Body of pancreas (tissue), 4 donors: ENCODE measurements at places on chromosomes 6 and 20. TPM values are rescaled to one million over a fixed set of nuclear protein-coding genes. Genes with fewer than 3 reads are reported as not detected.

GRCh38 chr6:29632789-29633533, at the start of gene GABBR1:
GABBR1 (minus strand) TSS chr6:29633183; CDS start chr6:29632385, 798 bp downstream.
- peaks cover 29% of the 10 kb centered on the region for H3K4me1 ChIP-seq
- peak within 1 kb of the TSS; percentile 49 for H3K27ac ChIP-seq
- no peaks in the 10 kb centered on the region for H3K36me3 ChIP-seq
- no peaks in the 10 kb centered on the region for H3K27me3 ChIP-seq
- peak; percentile 86 for DNase-seq

DNA sequence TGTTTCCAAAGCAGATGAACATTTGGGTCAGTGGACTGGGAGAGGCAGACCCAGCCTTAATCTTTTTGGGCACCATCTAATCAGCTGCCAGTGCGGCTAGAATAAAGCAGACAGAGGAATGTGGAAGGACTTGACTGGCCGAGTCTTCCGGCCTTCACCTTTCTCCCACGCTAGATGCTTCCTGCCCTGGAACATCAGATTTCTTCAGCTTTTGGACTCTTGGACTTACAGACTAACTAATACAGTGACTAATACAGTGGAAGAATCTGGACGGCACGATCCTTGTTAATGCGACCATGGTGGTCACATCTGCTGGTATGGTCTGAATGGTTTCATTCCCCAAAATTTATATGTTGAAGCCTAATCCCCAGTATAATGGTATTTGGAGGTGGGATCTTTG, 122.6 kb upstream of the NXT1 start:
- H3K27ac ChIP-seq: no peak overlapping the region
- DNase-seq: no peak
- no peaks in the 10 kb centered on the region for H3K27me3 ChIP-seq
- H3K36me3 ChIP-seq: no peaks in the 10 kb centered on the region

DNA sequence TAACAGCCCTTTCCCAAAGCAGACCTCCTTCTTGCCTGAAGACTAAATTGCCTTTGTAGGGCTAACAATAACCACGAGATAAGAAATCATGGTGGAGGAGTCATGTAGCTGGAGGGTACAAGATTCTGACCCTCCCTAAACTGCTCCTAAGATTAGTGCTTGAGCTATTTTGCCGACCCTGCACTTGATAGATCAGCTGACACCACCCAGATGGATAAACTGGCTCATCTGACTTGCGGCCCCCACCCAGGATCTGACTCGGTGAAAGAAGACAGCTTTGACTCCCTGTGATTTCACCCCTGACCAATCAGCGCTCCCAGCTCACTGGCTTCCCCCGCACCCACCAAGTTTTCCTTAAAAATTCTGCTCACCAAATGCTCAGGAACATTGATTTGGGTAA, 57.6 kb upstream of the UNC93A start:
- H3K27ac ChIP-seq: no peak overlapping the region
- DNase-seq: no peak
- H3K27me3 ChIP-seq: no peaks in the 10 kb centered on the region
- H3K4me1 ChIP-seq: no peaks in the 10 kb centered on the region
- H3K36me3 ChIP-seq: no peaks in the 10 kb centered on the region

GRCh38 chr6:109139109-109139508, 43.8 kb downstream of the CEP57L1 start:
- no peaks in the 10 kb centered on the region for H3K36me3 ChIP-seq
- no peak for DNase-seq
- H3K4me1 ChIP-seq: no peaks in the 10 kb centered on the region
- no peaks in the 10 kb centered on the region for H3K27me3 ChIP-seq

DNA sequence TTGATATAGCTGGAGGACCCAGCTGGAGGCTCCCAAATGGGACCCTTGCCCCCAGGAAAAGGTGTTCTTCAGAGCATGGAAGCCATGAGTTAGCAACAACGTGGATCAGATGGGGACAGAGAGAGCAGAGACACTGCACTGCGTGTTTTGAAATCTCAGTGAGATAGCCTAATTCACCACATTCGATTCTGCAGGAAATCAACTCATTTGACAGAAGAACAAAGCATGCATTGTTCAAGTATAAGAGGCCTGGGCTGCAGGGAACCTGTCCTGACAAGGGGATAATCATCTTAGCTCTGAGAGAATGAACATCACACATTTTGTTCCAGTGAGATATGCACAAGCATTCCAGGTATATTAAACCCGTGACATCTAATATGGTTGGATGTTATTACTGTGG, 450.2 kb downstream of the CDH26 start:
- no peaks in the 10 kb centered on the region for H3K27me3 ChIP-seq
- H3K27ac ChIP-seq: no peak overlapping the region
- no peak for DNase-seq
- no peak overlapping the region for H3K4me3 ChIP-seq
- no peaks in the 10 kb centered on the region for H3K36me3 ChIP-seq

DNA sequence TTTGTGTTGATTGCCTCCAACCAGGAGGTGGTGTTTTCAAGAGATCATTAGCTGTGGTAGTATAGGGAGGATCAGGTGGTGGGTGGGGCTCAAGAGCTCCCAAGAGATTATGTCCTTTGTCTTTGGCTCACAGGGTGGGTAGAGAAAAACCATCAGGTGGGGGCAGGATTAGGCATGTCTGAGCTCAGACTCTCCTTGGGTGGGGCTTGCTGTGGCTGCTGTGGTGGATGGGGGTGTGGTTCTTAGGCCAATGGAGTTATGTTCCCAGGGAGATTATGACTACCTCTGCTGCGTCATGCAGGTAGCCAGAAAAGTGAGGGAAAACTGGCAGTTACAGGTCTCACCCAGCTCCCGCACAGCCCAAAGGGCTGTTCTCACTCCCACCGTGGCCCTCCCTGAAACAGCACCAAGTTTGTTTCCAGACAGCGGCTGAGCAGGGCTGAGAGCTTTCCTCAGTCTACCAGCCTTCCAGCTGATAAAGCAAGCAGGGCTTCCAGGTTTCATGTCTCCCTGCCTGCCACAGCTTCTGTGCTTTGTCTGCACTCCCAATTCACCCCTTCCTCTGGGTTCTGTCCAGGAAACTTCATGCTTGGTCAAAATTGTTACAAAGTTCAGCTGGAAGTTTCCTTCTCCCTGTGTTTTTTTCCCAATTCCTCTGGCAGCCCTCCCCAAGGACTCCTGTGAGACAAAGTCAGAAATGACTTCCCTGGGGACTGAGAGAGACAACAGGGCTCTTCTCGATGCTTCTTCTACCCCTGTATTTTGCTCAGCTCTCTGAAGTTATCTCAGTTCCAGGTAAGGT, 481.1 kb upstream of the MAN1A1 start:
- no peaks in the 10 kb centered on the region for H3K27me3 ChIP-seq
- no peaks in the 10 kb centered on the region for H3K4me1 ChIP-seq
- no peaks in the 10 kb centered on the region for H3K36me3 ChIP-seq

- peak overlapping the region; percentile 80 for H3K27ac ChIP-seq
- no peaks in the 10 kb centered on the region for H3K27me3 ChIP-seq
- DNase-seq: peak; percentile 94
- H3K4me3 ChIP-seq: peak overlapping the region; percentile 24
- H3K36me3 ChIP-seq: no peaks in the 10 kb centered on the region
- peaks cover 34% of the 10 kb centered on the region for H3K4me1 ChIP-seq
Observed at GRCh38 chr20:41339957-41340326, 679 bp upstream of the LPIN3 start.

GRCh38 chr6:158631678-158632537, 12.6 kb downstream of the DYNLT1 start:
- H3K27me3 ChIP-seq: no peaks in the 10 kb centered on the region
- H3K36me3 ChIP-seq: peaks cover 6% of the 10 kb centered on the region

- no peak for DNase-seq
- no peaks in the 10 kb centered on the region for H3K27me3 ChIP-seq
- H3K27ac ChIP-seq: no peak overlapping the region
- H3K36me3 ChIP-seq: peaks cover 13% of the 10 kb centered on the region
- no peaks in the 10 kb centered on the region for H3K4me1 ChIP-seq
Observed at GRCh38 chr6:17638212-17638715, 38.2 kb downstream of the FAM8A1 start.

- peaks cover 5% of the 10 kb centered on the region for H3K36me3 ChIP-seq
- peaks cover 28% of the 10 kb centered on the region for H3K4me1 ChIP-seq
- no peaks in the 10 kb centered on the region for H3K27me3 ChIP-seq
- peak; percentile 70 for DNase-seq
Observed at GRCh38 chr20:34709831-34710567, 5.9 kb downstream of the TP53INP2 start.

GRCh38 chr6:43954311-43955131, 172.7 kb downstream of the MRPL14 start:
- H3K27ac ChIP-seq: no peak overlapping the region
- H3K36me3 ChIP-seq: no peaks in the 10 kb centered on the region
- H3K27me3 ChIP-seq: no peaks in the 10 kb centered on the region

DNA sequence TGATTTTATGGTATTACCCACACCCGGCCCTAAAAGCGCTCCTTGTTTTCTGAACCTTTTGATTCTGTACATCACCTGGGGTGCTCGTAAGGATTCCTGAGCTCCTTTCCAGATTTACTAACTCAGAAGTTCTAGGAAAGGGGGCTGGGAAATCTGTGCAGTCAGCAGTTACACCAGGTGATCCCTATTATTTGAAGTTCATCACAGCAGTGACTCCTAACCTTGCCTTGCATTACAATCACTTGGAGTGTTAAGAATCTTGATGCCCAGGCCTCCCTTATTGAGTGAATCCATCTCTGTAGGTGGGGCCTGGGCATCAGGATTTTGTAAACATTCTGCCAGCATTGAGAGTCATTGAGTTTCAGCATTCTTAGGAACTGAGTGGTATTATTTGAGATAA, 44.7 kb downstream of the BMP6 start:
- H3K36me3 ChIP-seq: no peaks in the 10 kb centered on the region

DNA sequence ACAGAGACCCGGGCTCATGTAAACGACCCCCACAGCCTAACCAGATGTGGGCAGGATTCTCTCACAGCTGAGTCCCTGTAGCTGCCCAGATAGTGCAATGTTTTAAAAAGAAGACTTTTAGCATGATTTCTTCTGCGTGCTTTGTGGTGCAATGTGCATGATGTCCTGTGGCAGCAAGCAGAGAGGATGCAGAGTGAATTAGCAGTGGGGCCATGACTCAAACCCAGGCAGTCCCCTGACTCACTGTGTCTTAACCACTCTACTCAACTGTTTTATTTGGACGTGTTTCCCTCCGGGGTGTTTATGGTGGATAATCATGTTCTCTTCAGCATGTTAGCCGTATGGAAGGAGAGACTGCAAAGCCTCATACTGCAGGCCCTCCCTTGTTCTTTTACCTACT, 247.9 kb downstream of the SLC24A3 start:
- no peaks in the 10 kb centered on the region for H3K27me3 ChIP-seq
- no peak overlapping the region for H3K4me3 ChIP-seq
- no peaks in the 10 kb centered on the region for H3K36me3 ChIP-seq
- no peaks in the 10 kb centered on the region for H3K4me1 ChIP-seq

DNA sequence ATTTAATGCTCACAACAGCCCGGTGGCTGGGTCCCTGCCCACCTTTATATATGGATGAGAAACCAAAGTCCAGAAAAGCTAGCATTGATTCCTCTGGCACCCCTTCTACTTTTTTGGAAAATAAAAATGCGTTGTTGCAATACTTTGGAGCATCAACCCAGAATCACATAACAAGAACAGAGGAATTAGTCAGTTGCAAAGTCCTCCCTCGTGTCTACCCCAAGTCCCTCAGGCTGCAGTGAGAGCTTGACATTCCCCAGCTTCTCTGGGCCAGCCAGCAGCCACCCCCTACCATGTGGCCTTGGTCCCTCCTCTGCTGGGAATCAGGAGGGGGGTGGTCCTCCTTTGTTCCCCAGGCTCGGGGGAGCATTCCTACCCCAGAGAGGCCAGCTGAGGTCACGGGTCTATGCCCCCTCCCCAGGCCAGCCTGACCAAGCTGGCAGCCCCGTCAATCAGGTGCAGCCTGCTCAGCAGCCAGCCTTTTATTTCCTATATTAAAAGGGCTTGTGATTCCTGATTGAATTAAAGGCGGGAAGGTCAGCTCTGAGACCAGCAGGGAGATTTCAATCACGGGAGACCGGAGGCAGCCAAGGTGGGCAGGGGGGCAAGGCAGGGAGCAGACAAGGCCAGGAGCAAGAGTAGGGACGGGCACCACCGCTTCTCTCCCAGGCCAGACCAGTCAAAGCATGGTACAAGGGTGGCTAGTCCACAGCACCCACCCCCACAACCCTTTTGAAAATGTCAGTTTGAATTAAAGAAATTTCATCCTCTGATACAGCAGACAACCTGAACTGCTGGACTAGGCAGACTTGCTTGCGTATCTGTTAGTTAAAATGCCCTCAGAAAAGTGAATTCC, 158.9 kb downstream of the MRPL14 start:
- no peaks in the 10 kb centered on the region for H3K27me3 ChIP-seq
- no peaks in the 10 kb centered on the region for H3K36me3 ChIP-seq
- no peak overlapping the region for H3K27ac ChIP-seq
- H3K4me3 ChIP-seq: no peak overlapping the region
- H3K4me1 ChIP-seq: peaks cover 34% of the 10 kb centered on the region

GRCh38 chr6:145815309-145816274, 997 bp upstream of the FBXO30 start:
- H3K4me3 ChIP-seq: peak overlapping the region; percentile 57
- H3K4me1 ChIP-seq: peaks cover 28% of the 10 kb centered on the region
- no peaks in the 10 kb centered on the region for H3K36me3 ChIP-seq
- no peak for DNase-seq
- H3K27me3 ChIP-seq: no peaks in the 10 kb centered on the region

GRCh38 chr20:17530716-17531664, at the start of gene BFSP1:
BFSP1 (minus strand) TSS chr20:17531379; CDS start chr20:17531329, 50 bp downstream.
- H3K4me3 ChIP-seq: peak within 1 kb of the TSS; percentile 3
- H3K27ac ChIP-seq: peak within 1 kb of the TSS; percentile 85
- H3K36me3 ChIP-seq: no peaks in the 10 kb centered on the region

DNA sequence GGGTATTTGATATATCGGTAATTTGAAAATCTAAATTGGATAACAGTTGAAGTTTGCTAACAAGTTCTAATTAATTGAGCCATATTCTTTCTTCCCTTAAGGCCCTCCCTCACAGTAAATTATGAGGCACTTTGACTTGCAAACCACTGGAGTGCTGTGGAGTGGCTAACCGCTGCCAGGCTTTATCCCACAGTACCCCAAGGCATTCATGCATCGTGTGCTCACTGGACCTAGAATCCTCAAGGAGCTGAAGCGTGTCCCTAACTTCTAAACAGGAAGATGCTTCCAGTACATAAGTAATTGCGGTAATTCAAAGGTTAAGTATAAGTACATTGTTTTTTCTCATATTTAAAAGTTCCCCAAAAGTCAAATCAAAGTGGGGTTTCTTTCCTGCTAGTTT, 499.9 kb downstream of the TFAP2A start:
- H3K4me3 ChIP-seq: no peak overlapping the region
- no peaks in the 10 kb centered on the region for H3K27me3 ChIP-seq

The FNDC1 gene
- total RNA-seq: not detected

The TCP11 gene
- not detected for total RNA-seq

The GJA1 gene
- 14.8 TPM for total RNA-seq

The MAP1LC3A gene
- total RNA-seq: 22.4 TPM

The CNR1 gene
- 2.6 TPM for total RNA-seq

The SLC17A3 gene
- not detected for total RNA-seq

The RRAGD gene
- total RNA-seq: 9.3 TPM

The DPPA5 gene
- not detected for total RNA-seq
